Stimulated activated CD4-positive, alpha-beta T cell treated with anti-CD3 and anti-CD28 coated beads, Interleukin-1b, Interleukin-23, amount 100 ng/mL, for 48 hours (primary cell): ENCODE measurements at places on chromosomes 4 and X.

- DNase-seq: no peak
Measured at GRCh38 chr4:7581477-7581876, 146.7 kb upstream of the PSAPL1 start.

GRCh38 chr4:151718984-151719955 is 41.5 kb downstream of the GATB start:
- DNase-seq: no peak

- DNase-seq: no peak
Measured at GRCh38 chr4:173357939-173358338, 12.8 kb upstream of the SAP30 start.

- no peak for DNase-seq
Measured at GRCh38 chrX:134369576-134369975, 90.4 kb upstream of the HPRT1 start.

- DNase-seq: no peak
Measured at GRCh38 chr4:114149-114548, 10.2 kb upstream of the ZNF718 start.
